ENCODE measurements at places on chromosomes 16 and 17. TPM values are rescaled to one million over a fixed set of nuclear protein-coding genes. Genes with fewer than 3 reads are reported as not detected.

SLC12A3 gene
- not detected for polyA plus RNA-seq

GOT2 gene
- polyA plus RNA-seq = 22.2 TPM

PRSS8 gene
- polyA plus RNA-seq = 159 TPM

HES7 gene
- not detected for polyA plus RNA-seq

KRT12 gene
- polyA plus RNA-seq = not detected

HYDIN gene
- polyA plus RNA-seq = 0.70 TPM

NMT1 gene
- 22.1 TPM for polyA plus RNA-seq

ARHGAP44 gene
- 5.1 TPM for polyA plus RNA-seq

RGS9 gene
- polyA plus RNA-seq = 0.92 TPM

C17orf78 gene
- not detected for polyA plus RNA-seq

RMI2 gene
- polyA plus RNA-seq = 0.67 TPM

GCGR gene
- 0.12 TPM for polyA plus RNA-seq

PITPNM3 gene
- polyA plus RNA-seq = 1.6 TPM

CA4 gene
- polyA plus RNA-seq = 12.3 TPM

CTRB2 gene
- polyA plus RNA-seq = 11.5 TPM

PRR15L gene
- 7.1 TPM for polyA plus RNA-seq

TBX21 gene
- polyA plus RNA-seq = 0.31 TPM

SLC6A4 gene
- polyA plus RNA-seq = not detected

RNF43 gene
- polyA plus RNA-seq = 0.16 TPM

FOXN1 gene
- not detected for polyA plus RNA-seq

NPIPB13 gene
- 3.0 TPM for polyA plus RNA-seq

KRTAP9-4 gene
- polyA plus RNA-seq = not detected

WNT9B gene
- polyA plus RNA-seq = 0.34 TPM

All from adipose tissue (tissue), 3 donors.